ENCODE measurements at places on chromosomes 7 and 10.

DNA sequence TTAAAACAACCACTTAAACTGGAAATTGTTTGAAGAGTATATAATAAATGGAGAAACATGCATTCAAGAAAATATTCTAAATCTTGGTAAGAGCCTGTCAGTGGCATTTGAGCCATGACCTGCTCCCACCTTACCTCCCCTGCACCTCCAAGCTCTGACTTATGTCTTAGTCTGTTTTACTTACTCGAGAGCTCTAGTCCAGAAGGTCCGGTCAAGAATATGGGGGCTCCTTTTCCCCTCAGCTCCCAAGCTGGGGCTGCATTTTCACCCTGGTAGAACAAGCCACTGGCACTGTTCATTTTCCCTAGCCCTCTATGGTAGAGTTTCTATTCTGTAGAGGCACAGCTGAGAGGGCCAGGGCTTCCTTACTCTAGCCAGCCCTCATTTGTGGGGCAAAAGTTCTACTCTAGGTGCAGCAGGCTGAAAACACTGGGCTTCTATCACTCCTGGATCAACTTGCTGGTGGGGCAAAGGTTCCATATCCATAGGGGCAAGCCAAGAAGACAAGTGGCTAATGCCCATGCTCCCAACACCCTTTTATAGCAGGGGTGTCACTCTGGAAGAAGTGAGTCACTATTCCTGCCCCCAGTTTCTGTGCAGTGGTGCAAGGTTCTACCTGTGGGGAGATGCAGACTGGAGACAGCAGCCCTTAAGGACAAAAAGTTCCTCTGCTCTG lies 40.6 kb downstream of the ZNF438 start:
- no peak for DNase-seq

GRCh38 chr10:35372329-35372728 lies 36.0 kb downstream of the CCNY start:
- no peak for DNase-seq

GRCh38 chr10:69318867-69319727 lies 40.8 kb downstream of the HK1 start:
- peak; percentile 56 for DNase-seq

DNA sequence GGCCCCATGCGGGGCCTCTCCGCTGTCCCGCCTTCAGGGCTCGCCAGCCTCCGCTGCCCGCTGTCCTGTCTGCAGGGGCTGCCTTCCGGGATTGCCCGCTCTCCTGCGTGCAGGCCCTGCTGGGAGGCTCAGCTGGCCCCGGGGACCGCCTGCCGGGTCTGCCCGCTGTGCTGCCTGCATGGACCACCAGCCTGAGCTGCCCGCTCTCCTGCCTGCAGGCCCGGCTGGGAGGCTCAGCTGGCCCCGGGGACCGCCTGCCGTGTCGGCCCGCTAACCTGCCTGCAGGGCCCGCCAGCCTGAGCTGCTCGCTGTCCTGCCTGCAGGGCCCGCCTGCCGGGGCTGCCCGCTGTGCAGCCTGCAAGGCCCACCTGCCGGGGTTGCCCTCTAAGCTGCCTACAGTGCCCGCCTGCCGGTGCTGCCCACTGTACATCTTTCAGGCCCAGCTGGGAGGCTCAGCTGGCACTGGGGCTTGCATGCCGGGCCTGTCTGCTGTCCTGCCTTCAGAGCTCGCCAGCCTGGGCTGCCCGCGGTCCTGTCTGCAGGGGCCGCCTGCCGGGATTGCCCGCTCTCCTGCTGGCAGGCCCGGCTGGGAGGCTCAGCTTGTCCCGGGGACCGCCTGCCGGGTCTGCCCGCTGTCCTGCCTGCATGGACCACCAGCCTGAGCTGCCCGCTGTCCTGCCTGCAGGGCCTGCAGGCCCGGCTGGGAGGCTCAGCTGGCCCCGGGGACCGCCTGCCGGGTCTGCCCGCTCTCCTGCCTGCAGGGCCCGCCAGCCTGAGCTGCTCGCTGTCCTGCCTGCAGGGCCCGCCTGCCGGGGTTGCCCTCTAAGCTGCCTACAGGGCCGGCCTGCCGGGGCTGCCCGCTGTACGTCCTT lies 165.1 kb downstream of the GLRX3 start:
- peak; percentile 40 for DNase-seq

GRCh38 chr7:18393465-18394118 lies 102.0 kb upstream of the HDAC9 start:
- DNase-seq, result no peak

- DNase-seq, result no peak
These were observed 107.7 kb downstream of the SEPTIN7 start for GRCh38 chr7:35908331-35909216.

GRCh38 chr7:27172315-27172774 lies 1.8 kb downstream of the HOXA10 start:
- DNase-seq, result no peak

DNA sequence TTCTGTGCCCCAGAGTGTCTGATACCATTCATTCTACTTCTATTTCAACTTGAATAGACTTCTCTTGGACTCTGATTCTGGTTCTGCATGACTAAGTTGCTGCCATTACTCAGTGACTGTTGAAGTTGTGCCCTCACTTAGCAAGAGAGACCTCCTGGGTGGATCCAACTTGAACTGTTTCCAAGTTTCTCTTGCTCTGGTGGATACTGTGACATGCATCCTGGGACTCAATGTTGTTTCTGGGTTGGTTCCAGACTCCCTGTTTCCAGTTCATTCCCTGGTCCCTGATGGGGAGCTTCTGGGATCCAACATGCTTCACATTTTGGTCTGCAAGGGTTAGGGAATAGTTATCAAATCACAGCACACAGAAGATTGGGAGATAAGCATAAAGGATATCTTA lies 26.2 kb upstream of the PRPF18 start:
- DNase-seq, result no peak

DNA sequence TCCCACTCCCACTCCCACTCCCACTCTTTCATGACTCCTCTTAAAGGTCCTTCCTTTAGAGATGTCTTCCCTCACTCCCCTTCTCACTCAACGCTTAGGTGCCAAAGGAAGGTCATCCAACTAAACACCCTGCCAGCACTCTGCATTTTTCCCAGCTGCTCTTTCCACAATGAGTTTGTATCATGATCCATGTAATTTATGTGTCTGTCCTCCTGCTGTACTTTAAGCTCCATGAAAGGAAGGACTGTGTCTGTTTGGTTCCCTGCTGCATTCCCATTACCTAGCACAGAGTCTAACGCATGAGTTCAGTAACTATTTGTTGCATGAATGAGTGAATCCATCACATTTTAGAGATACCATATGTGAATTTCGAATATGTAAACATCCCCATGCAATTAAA lies 252.7 kb downstream of the KIF20B start:
- DNase-seq, result no peak

DNA sequence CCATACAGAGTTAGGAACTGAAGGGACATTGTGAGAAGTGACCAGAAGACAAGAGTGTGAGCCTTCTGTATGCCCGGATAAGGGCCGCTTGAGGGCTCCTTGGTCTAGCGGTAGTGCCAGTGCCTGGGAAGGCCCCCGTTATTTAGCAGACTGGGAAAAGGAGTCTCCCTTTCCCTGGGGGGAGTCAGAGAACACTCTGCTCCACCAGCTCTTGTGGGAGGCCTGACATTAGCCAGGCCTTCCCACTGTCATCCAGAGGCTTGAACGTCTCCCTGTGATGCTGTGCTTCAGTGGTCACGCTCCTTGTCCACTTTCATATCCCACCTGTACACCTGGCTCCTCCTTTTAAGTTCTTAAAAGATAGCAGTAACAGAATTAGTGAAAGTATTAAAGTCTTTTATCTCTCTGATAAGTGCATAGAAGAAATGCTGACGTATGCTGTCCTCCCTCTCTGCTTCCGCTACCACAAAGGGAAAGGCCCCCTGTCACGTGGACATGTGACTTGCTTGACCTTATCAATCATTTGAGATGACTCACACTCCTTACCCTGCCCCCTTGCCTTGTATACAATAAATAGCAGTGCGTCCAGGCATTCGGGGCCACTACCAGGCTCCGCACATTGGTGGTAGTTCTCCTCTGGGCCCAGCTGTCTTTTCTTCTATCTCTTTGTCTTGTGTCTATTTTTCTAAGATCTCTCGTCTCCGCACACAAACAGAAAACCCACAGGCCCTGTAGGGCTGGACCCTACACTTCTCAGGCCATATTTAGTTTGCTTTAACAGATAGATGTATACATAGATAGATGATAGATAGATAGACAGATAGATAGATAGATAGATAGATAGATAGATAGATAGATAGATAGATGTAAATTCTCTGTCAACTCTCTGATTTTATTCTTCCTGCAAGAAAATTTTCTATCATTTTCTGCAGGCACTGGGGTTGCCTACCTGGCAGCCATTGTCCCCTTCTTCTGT lies 131.5 kb upstream of the JCAD start:
- DNase-seq, result no peak

GRCh38 chr7:101534015-101534803 lies 94.9 kb downstream of the MYL10 start:
- no peak for DNase-seq

- no peak for DNase-seq
These were observed 128.0 kb downstream of the MBL2 start for GRCh38 chr10:52644373-52645186.

- no peak for DNase-seq
These were observed 6.6 kb downstream of the EMX2 start for GRCh38 chr10:117549100-117549585.

- DNase-seq, result no peak
These were observed 150.0 kb downstream of the ZMYND11 start for GRCh38 chr10:285216-285615.

GRCh38 chr7:50687575-50688225 lies 95.0 kb downstream of the GRB10 start:
- no peak for DNase-seq

DNA sequence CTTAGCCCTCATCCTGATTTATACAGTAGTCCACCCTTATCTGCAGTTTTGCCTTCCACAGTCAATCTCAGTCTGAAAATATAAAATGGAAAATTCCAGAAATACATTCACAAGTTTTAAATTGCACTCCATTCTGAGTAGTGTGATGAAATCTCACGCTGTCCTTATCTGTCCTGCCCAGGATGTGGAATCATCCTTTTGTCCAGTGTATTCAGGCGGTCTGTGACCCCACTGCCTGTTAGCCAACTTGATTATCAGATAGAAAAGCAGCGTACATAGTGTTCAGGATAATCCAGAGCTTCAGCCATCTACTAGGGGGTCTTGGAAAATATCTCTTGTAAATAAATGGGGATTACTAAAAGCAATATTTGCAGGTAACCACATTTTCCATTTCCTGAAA lies 146.3 kb downstream of the MALRD1 start:
- no peak for DNase-seq

GRCh38 chr7:105413887-105414437 lies 25.2 kb upstream of the SRPK2 start:
- DNase-seq, result no peak

- no peak for DNase-seq
These were observed 85.7 kb downstream of the DIP2C start for GRCh38 chr10:603745-604144.

Data from stimulated activated CD8-positive, alpha-beta memory T cell treated with anti-CD3 and anti-CD28 coated beads, Interleukin-7, amount 100 ng/mL, for 1 hour (primary cell).